ENCODE measurements at places on chromosomes 6 and 20. TPM values are rescaled to one million over a fixed set of nuclear protein-coding genes. Genes with fewer than 3 reads are reported as not detected.

The HLA-DOB gene
- 0.13 TPM for total RNA-seq

The FHL5 gene
- total RNA-seq = not detected

The OR12D3 gene
- total RNA-seq = not detected

The NOX3 gene
- not detected for total RNA-seq

The KCNK16 gene
- total RNA-seq = not detected

The SIRPB1 gene
- 0.90 TPM for total RNA-seq

The FAM83C gene
- 0.05 TPM for total RNA-seq

The NOTCH4 gene
- total RNA-seq = 0.73 TPM

The RIMS4 gene
- total RNA-seq = 1.4 TPM

The CST3 gene
- 416 TPM for total RNA-seq

The HMGCLL1 gene
- total RNA-seq = 0.07 TPM

The TREM2 gene
- total RNA-seq = not detected

The RAET1E gene
- total RNA-seq = 2.0 TPM

The PRND gene
- total RNA-seq = not detected

The PKHD1 gene
- not detected for total RNA-seq

The GPR63 gene
- 0.64 TPM for total RNA-seq

The LGSN gene
- total RNA-seq = 3.8 TPM

The LRRC1 gene
- total RNA-seq = 4.7 TPM

The KCNK15 gene
- total RNA-seq = 0.96 TPM

The SAMD5 gene
- total RNA-seq = 0.62 TPM

The TOX2 gene
- 9.2 TPM for total RNA-seq

The WFDC10B gene
- not detected for total RNA-seq

The PRRT1 gene
- total RNA-seq = 0.74 TPM

The ATP6V1G2 gene
- total RNA-seq = 0.48 TPM

The TMC2 gene
- total RNA-seq = not detected

The TXNDC5 gene
- 132 TPM for total RNA-seq

The PACSIN1 gene
- total RNA-seq = not detected

The PLAGL2 gene
- 12.1 TPM for total RNA-seq

The KCNQ5 gene
- total RNA-seq = 1.7 TPM

The CDSN gene
- not detected for total RNA-seq

The FOXF2 gene
- 28.8 TPM for total RNA-seq

The C20orf141 gene
- total RNA-seq = 0.36 TPM

The CLPSL2 gene
- 1.4 TPM for total RNA-seq

The SRMS gene
- not detected for total RNA-seq

The COL21A1 gene
- 0.72 TPM for total RNA-seq
